ENCODE measurements at places on chromosomes 1 and 21. TPM values are rescaled to one million over a fixed set of nuclear protein-coding genes. Genes with fewer than 3 reads are reported as not detected.

GRCh38 chr1:89611721-89612120 lies 21.2 kb upstream of the LRRC8C start:
- DNase-seq: no peak

- DNase-seq: peak; percentile 61
Measured at GRCh38 chr1:22142315-22143064, 407 bp downstream of the WNT4 start.

GRCh38 chr1:36911561-36912364 lies 122.6 kb downstream of the GRIK3 start:
- no peak for DNase-seq

DNA sequence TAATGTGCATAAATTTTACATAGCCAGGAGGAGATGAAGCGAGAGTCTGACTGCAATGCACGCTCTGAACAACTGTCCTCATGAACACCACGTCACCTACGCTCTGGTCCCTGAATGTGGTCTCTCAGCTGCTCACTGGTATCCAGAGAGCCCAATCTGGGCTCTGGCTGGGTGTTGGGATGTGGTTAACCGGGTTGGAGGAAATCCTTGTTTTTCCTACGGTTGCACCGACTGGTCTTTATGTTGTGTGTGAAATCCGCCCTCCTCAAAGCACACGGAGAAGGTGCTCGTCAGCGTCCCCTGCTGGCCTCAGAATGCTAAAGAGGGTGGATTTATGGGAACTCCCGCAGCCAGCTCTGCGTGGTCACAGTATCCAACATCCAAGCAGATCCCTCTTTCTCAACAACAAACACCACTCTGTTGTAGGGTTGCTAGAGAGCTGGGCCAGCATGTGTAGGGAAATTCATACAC lies 51.8 kb upstream of the FAM89A start:
- DNase-seq: peak; percentile 32

GRCh38 chr1:184112176-184112948 lies 60.8 kb downstream of the TSEN15 start:
- no peak for DNase-seq

DNA sequence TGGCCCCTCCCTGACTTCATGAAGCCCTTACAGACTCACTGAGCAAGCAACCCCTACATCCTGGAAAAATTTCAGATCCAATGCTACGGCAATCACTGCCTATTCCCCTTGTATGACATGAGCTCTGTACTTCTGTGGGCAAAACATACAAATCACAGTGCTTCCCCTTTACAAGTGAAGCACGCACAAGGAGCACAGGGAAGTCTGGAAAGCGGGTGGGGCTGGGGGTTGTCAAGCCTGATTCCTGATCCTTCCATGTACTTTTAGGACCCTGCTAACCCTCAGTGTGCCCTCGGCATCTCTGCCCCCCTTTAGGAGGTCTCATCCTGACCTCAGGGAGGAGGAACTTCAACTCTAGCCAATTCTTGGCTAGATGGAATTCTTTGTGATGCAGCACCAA lies 405.7 kb upstream of the POU3F1 start:
- DNase-seq: no peak

DNA sequence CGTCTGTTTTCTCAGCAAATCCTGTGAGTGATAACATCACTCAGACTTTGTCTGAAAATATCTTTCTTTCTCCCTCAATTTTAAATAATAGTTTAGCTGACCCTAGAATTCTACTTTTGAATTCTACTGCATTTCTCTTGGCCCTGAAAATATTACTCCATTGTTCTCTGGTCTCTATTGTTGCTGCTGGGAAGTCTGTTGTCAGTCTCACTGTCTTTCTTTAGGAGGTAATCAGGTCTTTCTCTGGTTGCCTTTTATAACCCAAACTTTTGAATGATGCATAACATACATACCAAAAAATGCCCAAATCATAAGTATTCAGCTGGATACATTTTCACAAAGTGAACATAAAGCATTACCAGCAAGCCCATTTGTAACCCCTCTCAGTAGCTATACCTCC lies 100.0 kb downstream of the MATN1 start:
- DNase-seq: no peak

- peak; percentile 0 for DNase-seq
Measured at GRCh38 chr1:71834601-71835441, 447.5 kb downstream of the NEGR1 start.

GRCh38 chr1:3383679-3384078 lies 70.8 kb upstream of the ARHGEF16 start:
- no peak for DNase-seq

- DNase-seq: no peak
Measured at GRCh38 chr1:42450061-42450460, 5.8 kb downstream of the ZMYND12 start.

- DNase-seq: no peak
Measured at GRCh38 chr1:228402641-228403025, 4.0 kb downstream of the TRIM11 start.

DNA sequence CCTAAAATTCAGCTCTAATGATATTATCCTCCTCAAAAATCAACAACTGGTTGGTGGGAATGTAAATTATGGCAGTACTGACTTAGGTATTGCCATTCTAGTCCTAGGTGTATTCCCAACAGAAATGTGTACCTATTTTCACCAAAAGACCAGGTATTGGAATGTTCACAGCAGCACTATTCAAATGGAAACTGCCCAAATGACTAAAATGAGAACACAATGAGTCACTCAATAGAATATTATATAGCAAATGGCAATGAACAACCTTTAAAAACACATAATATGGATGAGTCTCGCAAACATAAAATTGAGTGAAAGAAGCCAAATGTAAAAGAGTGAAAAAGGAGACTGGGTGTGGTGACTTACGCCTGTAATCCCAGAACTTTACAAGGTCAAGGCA lies 44.9 kb downstream of the GADD45A start:
- DNase-seq: no peak

- no peak for DNase-seq
Measured at GRCh38 chr1:1567152-1567875, 7.3 kb downstream of the SSU72 start.

- peak; percentile 44 for DNase-seq
Measured at GRCh38 chr1:13583595-13583965, at the start of gene PDPN. TSS of gene PDPN (plus strand) at chr1:13583832. CDS start at chr1:13584034, 202 bp downstream.

- DNase-seq: no peak
Measured at GRCh38 chr1:28409090-28409489, 39.5 kb downstream of the PHACTR4 start.

DNA sequence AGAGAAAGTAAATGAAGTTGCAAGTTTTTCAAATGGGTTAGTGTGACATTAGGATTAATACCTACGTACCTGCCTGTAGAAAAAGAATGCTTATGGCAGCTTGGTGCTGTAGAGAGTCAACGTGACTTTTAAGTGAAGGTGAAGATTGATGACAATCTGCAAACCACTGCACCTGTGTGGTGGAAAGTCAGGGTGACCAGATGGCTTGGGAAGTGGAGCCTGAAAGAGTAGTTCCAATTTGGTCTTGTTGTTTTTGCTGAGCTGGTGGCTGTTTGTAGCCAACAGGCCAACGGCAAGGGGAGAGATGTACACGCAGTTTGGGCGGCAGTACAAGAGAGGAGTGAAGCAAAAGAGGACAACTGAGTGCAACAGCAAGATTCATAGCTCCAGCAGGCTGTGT lies 78.1 kb upstream of the JAK1 start:
- DNase-seq: no peak

GRCh38 chr1:116755066-116755465 lies 836 bp downstream of the CD2 start:
- DNase-seq: no peak

DNA sequence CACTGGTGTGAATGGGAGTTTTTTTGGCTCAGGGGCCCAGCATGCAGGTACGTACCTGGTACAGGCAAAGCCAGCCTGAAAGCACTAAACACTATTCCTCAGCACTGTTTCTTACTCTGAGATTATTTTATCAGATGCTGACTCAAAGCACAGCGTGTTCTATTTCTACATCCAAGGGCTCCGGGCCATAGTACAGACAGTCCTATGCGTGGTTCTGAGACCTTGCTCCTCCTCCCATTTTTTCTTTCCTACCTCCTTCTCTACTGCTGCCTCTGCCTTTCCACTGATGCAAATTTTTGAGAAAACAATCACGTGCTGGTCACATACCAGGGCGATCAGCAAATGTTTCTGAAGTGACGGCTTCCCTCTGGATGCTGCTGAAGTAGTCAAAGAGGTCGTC lies 36.3 kb downstream of the PDPN start:
- peak; percentile 65 for DNase-seq

GRCh38 chr21:27761623-27762022 lies 794.7 kb upstream of the ADAMTS5 start:
- no peak for DNase-seq

GRCh38 chr1:197725044-197725443 lies 50.2 kb downstream of the DENND1B start:
- DNase-seq: peak; percentile 42

GRCh38 chr1:183936791-183937190 lies 100.7 kb downstream of the COLGALT2 start:
- no peak for DNase-seq

- peak; percentile 90 for DNase-seq
Measured at GRCh38 chr1:1230656-1231399, 973 bp downstream of the SDF4 start.

- DNase-seq: no peak
Measured at GRCh38 chr1:6110326-6110725, 64.6 kb downstream of the KCNAB2 start.

GRCh38 chr1:107414550-107414949 lies 273.7 kb downstream of the NTNG1 start:
- peak; percentile 21 for DNase-seq

DNA sequence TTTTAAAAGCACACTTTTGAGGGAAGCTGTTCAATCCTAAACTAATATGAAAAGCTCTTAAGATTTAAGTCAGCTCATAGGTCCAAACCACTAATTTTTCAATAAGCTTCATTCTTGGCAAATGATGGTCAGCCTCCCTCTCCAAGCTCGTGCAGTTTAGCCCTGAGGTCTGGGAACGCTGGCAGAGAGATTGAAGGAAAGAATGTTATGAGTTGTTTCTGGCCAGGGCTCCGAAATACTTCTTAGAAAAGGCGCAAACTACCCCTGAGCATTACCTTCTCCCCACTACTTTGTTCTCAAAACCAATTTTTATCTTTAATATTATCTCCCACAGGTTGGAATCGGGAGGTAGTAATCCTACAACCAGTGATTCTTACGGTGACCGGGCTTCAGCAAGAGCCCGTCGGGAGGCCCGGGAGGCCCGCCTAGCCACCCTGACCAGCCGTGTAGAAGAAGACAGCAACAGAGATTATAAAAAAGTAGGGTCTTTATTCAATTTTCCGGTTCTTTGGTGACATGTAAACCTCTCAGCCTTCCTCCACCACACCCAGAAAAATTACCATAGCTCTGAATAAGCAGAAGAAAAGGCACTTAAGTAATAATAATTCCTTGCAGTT lies 147.7 kb downstream of the SYT2 start:
- DNase-seq: peak; percentile 34

DNA sequence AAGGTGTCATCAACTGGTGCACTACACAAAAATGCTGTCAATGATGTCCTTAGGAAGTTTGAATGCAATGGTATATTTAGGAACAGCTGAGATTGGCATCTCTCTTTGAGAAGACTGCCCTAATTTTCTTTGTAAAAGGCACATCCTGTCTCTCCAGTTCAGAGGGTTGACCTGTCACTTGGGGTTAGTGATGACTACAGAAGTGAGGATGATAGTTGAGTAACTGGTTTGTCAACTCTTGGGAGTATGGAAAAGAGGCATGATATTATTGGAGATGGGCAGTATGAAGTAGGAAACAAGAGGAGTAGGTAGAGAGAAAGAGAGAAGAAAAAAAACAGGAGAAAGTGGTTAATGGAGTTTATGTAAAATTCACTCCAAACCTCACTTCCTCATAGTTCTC lies 40.4 kb upstream of the PIGC start:
- DNase-seq: no peak

DNA sequence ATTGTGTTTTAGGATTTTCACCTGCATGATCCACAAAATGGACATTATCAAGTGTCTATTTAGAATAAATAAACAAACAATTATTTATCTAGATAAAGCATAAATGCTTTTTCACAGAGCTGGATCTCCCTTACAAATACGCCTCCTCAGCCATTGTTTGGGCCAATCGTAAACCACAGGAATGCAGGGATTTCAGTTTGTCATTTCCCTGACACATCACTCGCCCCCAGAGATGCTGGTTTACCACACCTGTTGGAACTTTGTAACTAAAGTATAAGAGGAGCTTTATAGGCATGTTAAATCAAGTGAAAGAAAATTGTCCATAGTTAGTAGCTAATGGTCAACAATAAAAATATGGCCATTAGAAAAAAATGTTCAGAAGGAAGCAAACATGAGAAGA lies 40.3 kb downstream of the GPR88 start:
- DNase-seq: peak; percentile 35

- no peak for DNase-seq
Measured at GRCh38 chr1:240341365-240342250, 249.9 kb downstream of the FMN2 start.

DNA sequence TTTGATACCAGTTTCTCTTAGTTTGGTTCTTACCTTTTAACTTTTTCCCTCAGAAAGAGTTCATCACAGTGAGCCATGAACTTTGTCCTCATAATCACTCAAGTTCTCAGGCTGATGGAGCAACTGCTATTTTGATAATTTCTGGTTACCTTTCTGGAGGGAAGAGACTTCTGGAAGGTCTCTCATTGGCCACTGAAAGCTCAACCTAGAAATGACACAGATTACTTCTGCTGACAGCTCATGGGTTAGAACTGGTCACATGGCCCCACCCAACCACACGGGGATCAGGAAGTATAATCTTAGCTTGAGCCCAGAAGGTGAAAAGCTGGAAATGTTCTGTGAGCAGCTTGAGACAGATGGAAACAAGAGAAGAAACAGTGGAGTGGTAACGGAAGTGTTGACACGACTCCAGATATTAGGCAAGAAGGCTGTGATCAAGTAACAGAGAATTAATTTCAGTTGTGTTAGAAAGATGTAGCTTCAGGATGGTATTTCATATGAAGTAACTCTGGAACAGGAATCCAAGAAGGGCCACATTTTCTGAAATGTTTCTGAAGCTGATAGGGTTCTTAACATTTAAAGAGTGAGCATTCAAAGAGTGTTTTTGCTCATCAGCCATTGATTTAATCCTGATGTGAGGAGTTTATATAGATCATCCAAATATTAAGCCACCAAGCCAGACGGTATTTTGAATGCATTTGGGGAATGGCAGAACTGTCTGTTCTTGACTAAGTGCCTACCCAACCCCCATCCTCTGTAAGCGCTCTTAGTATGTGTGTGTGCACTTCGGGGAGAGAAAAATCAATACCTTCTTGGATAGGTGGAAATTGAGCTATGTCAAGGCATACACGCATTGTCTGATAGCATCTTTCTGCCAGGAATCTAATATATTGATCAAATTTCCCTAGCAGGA lies 21.9 kb upstream of the XPR1 start:
- peak; percentile 54 for DNase-seq

The PLA2G2D gene
- not detected for total RNA-seq

The ZNF648 gene
- total RNA-seq: not detected

The NUDT17 gene
- 12.0 TPM for total RNA-seq

The CLCA4 gene
- not detected for total RNA-seq

The KRTAP19-6 gene
- not detected for total RNA-seq

The PPIAL4G gene
- not detected for total RNA-seq

The GBP7 gene
- not detected for total RNA-seq

The BNIPL gene
- not detected for total RNA-seq

The TNFRSF1B gene
- 0.25 TPM for total RNA-seq

The KRTAP12-2 gene
- total RNA-seq: not detected

The SLC44A5 gene
- total RNA-seq: not detected

The PODN gene
- total RNA-seq: 54.8 TPM
